ENCODE measurements at places on chromosomes 16 and 17.

DNA sequence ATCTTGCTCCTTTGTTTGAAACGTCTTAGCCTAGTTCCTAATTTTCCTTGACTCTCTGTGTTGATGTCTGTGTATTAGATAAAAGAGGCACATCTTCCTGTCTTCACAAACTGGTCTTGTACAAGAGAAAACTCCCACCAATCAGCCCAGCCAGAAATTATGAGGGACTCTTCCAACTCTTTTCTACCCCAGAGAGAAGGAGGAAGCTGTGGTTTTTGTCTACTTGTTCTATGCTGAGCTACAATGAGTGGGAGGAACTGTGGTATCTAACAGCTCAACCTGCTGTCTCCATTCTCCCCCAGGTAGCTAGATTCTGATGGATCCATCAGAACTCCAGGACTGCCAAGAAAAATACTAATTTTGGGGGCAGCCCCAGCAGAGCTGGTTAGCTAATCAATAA, 392.5 kb downstream of the HS3ST3B1 start:
- no peak for DNase-seq

DNA sequence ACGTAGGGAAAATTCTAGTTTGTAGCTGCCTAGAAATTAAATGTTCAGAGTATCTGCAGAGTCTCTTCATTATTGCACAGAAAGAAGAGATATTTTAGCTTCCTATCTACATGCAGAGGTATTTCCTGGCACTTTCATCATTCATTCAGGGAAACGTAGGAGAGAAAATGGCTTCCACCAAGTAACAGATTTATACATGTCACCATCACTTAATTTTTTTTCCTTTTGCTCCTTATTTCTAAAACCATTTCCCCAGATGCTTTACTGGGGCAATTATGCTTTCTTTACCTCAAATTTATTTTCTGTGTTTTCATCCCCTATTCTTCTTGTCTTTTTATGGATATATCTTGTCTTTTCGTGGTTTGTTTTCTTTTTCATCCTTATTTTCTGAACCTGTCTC, 18.5 kb downstream of the ATP6V0A1 start:
- no peak for DNase-seq

DNA sequence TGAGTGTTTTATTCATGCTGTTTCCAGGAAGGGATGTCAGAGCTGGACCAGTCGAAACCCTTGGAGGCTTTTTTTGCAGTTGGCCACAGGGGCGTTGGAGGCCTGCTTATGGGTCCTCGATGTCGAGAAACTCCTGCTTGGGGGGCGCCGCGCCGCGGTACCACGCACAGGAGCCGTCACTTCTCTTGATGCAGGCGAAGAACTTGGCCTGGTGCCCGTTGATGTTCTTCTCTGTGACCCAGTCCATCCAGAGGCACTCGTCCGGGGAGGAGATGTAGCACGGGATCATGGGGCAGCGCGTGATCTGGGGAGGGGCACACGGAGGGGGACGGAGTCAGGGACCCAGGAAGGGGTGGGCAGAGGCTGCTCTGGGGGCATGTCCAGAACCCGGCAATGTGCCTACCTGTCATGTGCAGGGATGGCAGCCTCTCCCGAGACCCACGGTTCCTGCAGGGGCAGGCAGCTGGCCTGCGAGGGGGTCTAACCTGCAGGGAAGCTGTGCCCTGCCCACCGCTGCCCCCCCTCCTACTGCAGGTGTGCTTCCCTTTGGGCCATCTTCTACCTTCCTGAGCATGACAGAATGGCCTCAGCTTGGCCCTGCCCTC, 15.0 kb upstream of the USP36 start:
- DNase-seq = no peak

DNA sequence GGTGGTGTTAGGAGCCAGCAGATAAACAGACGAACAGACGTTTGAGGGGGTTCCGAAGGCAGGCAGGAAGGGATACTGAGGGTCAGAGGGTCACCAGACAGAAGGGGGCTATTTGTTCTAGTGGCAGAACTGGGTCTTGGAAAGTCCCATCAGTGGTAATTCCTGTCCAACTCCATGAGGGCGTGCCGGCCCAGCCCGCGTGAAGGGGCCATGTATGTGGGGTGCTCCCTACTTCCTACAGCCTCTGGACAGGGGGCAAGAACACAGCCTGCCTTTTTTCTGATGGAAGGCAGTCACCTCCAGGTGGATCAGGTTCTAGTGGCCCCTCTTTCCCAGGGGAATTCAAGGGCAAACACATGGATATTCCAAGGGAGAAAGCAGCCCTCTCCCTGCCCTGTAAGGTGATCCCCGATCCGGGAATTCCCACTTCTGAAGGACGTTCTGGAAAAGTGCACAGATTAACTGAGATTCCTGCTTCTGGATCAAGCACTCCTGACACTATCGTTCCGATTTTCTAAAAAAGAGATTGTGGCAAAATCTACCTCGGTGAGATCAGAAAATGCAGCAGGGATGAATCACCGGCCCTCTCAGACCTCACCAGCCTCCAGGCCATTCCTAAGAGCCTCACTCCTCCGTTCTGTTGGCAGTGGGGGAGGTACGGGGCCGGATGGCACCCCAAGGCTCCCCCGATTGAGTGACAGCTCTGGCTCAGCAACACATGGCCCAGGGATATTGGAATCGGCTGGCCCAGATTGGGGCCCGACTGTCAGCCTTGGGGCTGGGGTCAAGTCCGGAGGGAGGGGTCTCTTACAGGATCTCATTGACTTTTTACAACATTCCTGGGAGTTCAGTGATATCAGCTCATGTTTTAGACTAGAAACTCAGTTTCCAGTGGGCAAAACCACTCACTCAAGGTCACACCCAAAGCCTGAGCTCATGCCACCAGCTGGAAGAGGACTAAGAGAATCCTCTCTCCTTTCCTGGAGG, 12.4 kb downstream of the STX1B start:
- DNase-seq = no peak

DNA sequence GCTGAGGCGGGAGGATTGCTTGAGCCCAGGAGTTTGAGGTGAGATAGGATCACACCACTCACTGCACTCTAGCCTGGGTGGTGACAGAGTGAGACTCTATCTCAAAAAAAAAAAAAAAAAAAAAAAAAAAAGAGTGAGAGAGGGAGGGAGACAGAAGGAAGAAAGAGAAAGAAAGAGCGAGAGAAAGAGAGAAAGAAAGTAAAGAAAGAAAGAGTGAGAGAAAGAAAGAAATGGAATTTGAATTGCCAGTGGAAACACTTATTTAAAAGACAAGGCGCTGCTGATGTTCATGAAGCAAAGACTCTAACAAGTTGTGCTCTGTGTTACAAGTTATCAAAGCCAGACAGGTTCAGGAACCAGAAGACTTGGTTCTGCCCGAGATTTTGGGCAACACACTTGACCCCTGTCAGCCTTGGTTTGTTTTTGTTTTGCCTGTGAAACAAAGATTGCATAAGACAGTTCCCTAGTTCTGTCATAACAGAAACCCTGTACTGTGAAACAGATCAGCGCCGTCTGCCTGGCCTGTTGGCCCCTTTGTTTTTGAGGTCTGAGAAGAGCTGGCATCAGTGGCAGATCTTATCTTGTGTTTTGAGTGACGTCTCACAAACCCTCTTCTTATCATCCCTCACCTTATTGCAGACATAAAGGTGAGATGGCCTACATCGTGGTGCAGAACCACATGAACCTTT, 55.4 kb upstream of the ENDOV start:
- no peak for DNase-seq

DNA sequence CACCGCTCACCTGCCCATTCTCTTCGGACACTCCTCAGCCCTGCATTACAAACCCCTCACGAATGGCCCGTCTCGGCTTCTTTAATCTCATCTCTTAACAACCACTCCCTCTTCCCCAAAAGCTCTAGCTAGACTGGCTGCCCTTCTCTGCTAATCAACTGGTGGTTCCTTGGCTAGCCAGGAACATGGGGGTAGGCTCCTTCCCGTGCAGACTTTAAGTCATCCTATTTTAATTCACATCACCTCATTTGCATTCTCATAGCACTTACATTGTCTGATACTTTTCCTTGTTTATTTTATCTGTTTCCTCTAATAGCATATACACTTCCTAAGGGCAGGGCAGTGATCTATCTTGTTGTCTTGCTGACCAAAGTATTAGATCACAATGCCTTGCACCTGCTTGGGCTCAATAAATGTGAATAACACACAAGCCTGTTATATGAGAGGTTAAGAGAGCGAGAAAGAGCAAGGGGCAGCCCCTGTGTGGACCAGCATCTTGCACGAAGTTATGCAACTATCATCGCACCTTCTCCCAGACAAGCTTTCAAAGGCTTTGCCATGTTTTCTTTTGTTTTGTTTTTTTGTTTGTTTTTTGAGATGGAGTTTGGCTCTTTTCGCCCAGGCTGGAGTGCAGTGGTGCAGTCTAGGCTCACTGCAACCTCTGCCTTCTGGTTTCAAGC, 9.8 kb downstream of the TP53 start:
- no peak for DNase-seq

DNA sequence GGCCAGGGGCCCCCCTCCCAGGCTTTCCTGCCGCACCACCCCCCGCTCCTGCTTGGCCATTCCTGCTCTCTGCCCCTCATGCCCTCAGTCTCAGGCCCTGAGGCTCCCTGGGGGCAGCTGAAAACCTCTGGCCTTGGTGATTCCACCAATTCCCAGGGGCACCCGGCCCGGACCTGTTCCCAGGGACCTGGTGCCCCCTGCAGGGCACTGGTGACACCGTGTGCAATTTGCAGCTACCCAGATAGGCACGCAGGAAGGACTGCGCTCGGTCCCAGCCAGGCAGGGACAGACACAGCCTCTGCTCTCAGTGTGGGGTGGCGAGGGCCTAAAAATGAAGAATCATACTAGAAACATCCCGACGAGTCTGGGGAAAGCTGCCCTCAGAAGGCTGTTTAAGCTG, 13.4 kb downstream of the WFDC1 start:
- DNase-seq = no peak

- DNase-seq = no peak
These were observed 2.8 kb downstream of the HAGH start for GRCh38 chr16:1823821-1824220.

GRCh38 chr16:79469999-79470398, 130.5 kb downstream of the MAF start:
- DNase-seq = no peak

GRCh38 chr17:78395155-78395554, 16.7 kb downstream of the PGS1 start:
- DNase-seq = no peak
